ENCODE measurements at places on chromosomes 1 and 21.

GRCh38 chr1:168696125-168696760 lies 32.8 kb downstream of the DPT start:
- no peak for DNase-seq

DNA sequence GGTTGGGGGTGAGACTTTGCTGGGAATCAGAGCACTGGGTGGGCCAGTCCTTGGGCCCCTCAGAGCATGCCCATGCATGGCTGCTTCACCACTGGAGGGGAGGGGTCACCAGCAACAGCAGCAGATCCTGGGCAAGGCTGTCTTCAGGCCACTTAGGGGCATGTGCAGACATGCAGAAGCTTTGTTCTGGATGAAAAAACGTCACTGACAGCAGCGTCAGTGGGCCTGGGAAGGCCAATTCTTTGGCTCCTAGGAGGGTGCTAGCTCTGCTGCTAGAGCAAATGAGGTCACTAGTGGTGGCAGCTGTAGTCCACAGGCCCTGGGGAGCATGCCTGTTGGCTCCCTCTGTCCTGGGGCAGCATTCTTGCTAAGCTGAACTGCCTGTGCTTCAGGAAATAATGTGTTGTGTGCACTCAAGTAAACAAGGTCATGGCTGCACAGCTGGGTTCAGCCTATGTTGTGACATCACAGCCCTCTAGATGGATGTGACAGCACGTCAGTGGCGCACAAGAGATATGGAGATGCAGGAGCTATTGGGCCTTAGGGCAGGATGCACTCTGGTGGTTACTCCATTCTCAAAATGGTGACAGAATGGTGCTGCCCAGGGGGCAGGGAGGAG lies 27.0 kb downstream of the ZC3H11B start:
- no peak for DNase-seq

DNA sequence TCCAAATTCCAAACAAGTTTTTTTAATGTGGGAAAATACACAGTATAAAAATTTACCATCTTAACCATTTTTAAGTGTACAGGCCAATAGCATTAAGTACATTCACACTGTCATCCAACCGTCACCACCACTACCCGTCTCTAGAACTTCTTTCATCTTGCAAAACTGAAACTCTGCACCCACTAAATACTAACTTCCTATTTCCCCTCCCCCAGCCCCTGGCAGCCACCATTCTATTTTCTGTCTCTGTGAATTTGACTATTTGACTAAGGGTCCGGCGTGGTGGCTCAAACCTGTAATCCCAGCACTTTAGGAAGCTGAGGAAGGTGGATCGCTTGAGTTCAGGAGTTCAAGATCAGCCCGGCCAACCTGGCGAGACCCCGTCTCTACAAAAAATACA lies 36.1 kb downstream of the CLSTN1 start:
- no peak for DNase-seq

DNA sequence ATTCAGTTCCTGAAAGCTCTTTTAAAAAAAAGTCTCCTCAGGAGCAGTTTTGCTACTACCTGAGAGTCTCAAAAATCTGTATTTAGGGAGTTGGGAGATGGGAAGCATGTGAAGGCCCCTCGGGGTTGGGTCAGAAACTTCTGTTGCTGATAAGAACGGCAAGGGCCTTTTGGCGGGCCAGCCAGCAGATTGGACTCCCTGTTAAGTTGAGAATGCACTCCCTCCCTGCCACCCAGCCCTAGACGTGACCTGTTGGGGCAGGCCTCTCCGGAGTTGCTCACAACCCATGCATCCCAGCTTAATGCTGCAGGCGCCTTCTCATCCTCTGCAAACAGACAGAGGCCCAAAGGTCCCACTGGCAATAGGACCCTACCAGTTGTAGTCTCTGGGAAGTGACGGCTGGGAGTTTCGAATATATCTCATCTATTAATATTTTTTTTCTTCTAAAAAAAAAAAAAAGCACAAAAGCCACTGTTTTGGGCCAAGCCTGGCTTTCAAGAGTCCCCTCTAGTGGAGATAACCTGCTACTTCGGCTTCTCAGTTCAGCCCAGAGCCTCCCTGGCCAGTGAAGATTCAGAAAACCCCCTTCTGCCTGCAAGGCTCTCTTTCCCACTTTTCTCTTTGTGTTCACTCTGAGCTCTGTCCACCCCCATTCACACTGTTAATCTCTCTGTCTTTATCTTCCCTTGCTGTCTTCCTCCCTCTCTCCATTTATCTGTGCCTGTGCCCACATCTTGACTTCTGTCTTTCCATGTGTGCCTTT lies 5.3 kb downstream of the PLXNA2 start:
- DNase-seq: peak; percentile 57

DNA sequence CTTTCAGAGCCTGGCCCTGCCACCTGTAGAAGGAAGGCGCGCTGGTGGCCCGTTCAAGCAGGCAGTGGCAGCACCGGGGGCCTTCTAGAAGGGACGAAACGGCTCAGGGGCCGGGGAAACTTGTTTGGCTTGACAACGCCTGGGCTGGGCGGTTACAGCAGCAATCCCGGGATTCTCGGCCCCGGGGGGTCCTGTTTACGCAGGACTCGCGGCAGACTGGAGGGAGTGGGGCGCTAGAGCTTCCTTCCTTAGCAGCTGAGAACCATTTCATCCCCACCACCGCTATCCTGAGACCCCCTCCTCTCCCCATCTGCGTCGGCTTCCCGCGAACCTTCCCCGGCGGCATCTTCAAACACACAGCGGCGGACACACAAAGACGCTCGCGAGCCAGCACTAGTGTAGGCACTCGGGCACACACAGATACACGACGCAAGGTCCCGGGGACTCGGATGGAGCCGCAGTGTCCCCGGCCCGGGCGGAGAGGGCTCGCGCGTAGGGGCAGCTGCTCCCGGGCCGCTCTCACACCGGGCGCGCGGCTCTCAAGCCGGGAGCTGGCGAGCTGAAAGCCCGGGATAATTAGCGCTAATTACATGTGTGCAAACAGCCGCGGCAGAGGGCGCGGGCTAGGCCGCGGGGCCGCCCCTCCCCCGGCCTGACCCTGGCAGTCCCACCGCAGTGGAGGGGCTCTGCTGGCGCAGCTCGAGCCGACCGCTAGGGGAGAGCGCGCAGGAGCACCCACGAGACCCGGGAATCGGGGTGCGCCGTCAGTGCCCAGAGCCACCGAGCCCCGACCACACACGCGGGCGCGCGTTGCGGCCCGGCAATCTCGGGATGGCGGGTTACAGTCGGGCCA lies 271.4 kb downstream of the FOXD2 start:
- no peak for DNase-seq
